ENCODE measurements at places on chromosomes 16 and 17.

GRCh38 chr17:51486885-51487520 lies 226.7 kb downstream of the UTP18 start:
- no peak for DNase-seq

GRCh38 chr17:65202844-65203571 lies 65.8 kb downstream of the RGS9 start:
- DNase-seq: no peak

DNA sequence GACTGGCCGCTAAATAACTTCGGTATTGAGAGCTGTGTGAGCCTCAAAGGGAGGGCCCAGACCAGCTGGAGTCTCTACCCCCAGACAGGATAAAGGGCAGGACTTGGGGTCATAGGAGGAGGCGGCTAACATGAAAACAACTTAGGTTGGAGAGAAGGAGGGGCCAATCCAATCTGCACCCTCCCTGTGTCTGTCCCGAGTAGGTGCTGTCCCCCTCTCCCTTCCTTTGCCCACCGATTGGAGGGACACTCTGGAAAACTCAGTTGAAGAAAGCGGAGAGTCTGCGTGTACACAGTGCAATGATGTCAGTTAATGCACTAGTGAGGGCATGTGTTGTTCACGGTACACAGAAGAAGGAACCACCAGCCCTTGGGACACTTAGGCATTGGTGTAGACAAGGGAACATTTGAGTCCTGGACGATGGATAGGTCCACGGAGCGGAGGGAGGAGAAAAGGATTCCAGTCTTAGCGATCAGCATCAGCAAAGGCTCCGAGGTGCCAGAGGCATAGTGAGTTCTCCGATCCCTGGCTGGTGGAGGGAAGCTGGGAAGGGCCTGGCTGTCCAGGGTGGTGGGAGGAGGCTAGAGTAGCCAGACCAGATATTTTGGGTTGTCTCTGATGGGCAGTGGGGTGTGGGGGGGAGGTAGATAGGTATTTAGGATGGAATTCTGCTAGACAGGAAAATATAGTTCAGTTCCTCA lies 761 bp downstream of the NOL3 start:
- DNase-seq: no peak

- DNase-seq: peak; percentile 77
Measured at GRCh38 chr17:10616502-10617119, 40.5 kb downstream of the MYH3 start.

- peak; percentile 29 for DNase-seq
Measured at GRCh38 chr16:77191259-77191969, 424 bp downstream of the MON1B start.

DNA sequence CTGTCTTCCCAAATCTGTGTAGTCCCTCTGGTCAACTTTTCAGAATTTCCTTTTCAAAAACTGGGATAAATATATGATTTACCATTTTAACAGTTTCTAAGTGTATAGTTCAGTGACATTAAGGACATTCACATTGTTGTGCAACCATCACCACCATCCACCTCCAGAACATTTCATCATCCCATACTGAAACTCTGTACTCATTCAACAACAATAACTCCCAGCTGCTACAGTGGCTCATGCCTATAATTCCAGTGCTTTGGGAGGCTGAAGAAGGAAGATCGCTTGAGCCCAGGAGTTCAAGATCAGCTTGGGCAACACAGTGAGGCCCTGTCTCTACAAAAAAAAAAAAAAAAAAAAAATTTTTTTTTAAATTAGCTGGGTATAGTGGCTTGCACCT lies 131.0 kb downstream of the AATF start:
- peak; percentile 42 for DNase-seq

- no peak for DNase-seq
Measured at GRCh38 chr16:48622456-48623303, 12.7 kb upstream of the N4BP1 start.

DNA sequence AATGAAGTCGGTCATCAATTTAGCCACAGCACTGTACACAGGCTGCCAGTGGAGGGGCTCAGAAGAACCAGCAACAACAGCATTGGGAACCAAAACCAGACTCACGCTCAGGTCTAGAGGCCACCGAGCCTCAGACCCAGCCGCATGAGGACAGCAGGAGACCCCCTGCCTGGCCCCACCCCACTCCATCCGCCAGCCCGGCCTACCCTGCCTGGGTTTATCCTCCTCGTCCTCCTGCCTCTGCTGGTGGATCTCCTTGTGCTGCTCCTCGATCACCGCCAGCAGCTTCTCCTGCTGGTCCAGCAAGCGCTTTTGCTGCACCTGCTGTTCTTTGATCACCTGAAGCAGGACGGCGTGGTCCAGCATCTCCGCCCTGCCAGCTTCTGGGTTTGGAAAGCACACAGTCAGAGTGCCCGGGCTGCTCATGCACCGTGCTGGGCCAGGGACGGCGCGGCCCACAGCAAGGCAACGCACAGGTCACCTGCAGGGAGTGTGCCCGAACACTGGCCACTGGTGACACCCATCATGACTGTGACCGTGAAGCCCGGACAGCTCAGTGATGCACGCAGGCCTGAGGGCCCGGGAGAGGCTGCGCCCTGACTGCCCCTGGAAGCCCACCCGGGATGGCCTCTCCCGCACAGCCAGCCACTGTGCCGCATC lies 7.7 kb downstream of the NDUFAF8 start:
- no peak for DNase-seq

DNA sequence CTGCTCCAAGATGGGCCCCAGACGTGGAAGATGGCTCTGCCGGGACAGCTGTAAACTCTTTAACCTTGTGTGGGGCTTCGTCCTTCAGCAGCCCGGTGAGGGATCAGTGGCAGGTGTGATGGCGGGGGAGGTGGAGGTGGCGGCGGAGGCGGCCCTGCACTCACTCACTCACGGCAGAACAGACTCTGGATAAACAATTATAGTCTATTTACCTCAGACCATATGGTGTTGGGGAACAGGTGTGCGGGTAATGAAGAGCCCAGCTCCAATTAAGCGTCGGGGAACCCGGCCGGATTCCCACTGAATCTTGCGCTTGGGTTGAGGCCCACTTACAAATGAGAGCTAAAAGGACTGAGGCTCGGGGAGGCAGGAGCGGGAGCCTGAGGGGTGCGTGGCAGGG lies 104.3 kb upstream of the SDK2 start:
- no peak for DNase-seq

- no peak for DNase-seq
Measured at GRCh38 chr16:48173889-48174288, 18.1 kb upstream of the ABCC12 start.

- no peak for DNase-seq
Measured at GRCh38 chr17:57699751-57700219, 45.3 kb downstream of the CCDC182 start.
